ENCODE measurements at places on chromosomes 6 and 20.

GRCh38 chr6:36383606-36384005 lies 3.9 kb downstream of the ETV7 start:
- DNase-seq: no peak

GRCh38 chr20:38620441-38620840 lies 18.8 kb downstream of the ARHGAP40 start:
- no peak for DNase-seq

- no peak for DNase-seq
These were observed 3.4 kb downstream of the EGFL8 start for GRCh38 chr6:32167761-32168262.

GRCh38 chr6:3848925-3849605 lies at the start of gene FAM50B:
FAM50B (plus strand) TSS chr6:3849373; CDS start chr6:3849812, 439 bp downstream.
- peak; percentile 81 for DNase-seq

- no peak for DNase-seq
These were observed 669 bp upstream of the PEX6 start for GRCh38 chr6:42979523-42980177.

- DNase-seq: no peak
These were observed 42.7 kb downstream of the SASH1 start for GRCh38 chr6:148385379-148385778.

DNA sequence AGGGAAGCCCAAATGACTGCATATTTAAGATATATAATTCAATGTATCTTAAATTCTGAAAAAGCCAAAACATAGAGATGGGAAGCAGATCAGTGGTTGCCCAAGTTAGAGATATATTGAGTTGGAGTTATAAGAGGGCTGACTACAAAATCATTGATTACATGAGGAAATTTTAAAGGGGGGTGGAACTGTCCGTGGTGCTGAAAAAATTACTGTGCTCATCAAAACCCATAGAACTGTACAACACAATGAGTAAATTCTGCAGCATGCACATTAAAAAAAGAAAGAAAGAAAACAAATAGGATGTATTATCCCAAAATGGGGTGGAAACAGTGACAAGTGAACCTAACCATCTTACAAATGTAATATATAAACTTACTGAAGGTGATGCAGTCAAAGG lies 100.9 kb downstream of the FUT9 start:
- DNase-seq: no peak

GRCh38 chr6:41573985-41574384 lies 27.8 kb downstream of the FOXP4 start:
- no peak for DNase-seq

GRCh38 chr6:143374014-143374413 lies 76.5 kb downstream of the ADAT2 start:
- DNase-seq: no peak

GRCh38 chr20:31566658-31567379 lies 38.3 kb upstream of the ID1 start:
- no peak for DNase-seq

All from stimulated activated CD8-positive, alpha-beta memory T cell treated with anti-CD3 and anti-CD28 coated beads, Interleukin-15, amount 100 ng/mL, for 4 hours (primary cell).